Amygdala (tissue), 56 donors: ENCODE measurements at places on chromosomes 16 and 17.

GRCh38 chr17:58741121-58741625 lies 14.5 kb upstream of the PPM1E start:
- no peak for DNase-seq

GRCh38 chr17:38915639-38915995 lies 9.8 kb upstream of the LASP1NB start:
- no peak for DNase-seq

DNA sequence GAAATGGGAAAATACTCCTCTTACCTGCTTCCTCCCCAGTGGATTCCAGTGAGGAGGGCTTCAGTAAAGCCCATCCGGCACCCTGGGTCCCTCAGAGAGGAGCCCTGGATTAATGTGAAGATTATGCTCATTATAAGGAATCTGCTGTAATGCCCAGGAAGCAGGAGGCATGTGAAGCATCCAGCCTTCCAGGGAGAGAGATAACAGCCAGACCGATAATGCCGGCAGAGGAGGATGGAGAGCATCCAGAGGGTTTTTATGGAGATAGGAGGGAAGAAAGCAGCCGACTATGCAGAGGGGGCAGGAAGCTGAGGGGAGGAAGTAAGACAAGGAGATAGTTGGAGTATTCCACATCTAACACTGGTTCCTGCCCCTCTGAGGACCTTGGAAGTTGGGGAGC lies 53.7 kb upstream of the TMEM132E start:
- no peak for DNase-seq

GRCh38 chr16:3819746-3820724 lies 60.5 kb downstream of the CREBBP start:
- DNase-seq: no peak

DNA sequence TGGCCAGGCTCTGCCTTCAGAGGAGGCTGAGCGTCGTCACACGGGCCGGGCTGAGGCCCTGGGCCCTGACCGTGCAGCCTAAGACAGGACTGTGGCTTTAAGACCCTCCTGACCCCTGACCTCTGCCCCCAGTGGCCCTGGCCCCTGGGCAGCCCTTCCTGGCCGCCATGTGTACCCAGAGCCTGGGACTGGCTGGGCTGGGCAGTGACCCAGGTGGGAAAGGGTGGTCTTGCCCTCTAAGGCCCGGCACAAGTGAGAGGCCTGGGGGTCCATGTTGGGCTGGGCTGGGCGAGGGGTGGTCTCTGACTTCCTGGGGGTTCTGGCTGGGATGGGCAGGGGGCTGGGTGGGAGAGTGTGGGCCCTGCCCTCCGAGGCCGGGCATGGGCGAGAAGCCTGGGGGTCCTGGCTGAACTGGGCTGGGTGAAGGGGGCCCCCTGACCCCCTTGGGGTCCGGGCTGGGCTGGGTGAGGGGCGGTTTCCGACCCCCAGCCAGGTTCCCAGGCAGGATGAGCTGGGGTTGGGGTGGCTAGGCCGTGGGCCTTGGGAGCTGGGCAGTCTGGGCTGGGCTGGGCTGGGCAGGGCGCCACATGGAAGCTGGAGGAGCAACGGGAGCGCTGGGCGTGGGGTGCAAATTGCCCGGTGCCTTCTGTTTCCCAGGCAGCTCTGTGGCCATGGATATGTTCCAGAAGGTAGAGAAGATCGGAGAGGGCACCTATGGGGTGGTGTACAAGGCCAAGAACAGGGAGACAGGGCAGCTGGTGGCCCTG lies at the start of gene CDK3:
Gene CDK3 (plus strand): TSS at position 101 of the 767 bp plus-strand sequence. CDS start 571 bp downstream, at position 672.
- no peak for DNase-seq

DNA sequence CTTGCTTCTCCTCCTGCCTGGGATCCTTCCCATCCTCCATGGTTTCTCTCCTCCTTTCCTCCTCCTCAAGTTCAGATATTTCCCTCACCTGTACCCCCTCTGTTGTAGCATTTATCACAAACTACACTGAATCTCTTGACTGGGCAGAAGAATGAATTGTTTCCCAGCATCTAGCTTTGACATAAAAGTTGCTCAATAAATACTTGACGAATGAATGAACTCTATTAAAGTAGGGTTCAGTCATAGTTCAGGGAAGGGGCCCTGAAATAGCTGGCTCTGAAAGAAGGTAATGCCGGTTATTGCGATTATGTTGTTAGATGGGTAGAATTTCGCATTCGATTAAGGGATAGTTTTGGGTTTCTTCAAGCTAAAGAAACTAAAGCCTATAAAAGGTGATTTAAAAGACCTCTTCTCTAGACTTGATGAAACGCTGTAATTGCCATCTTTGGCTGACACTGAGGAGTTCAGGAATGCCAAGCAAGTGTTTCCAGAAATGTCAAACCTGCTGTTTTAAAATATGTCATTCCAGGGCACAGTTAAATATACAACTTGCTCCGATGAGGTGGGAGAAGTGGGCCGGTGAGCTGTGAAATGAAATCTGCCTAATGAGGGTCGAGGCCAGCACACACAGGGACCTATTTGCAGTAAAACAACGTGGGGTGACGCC lies 1.0 kb upstream of the CPD start:
- no peak for DNase-seq

- no peak for DNase-seq
These were observed 33.6 kb upstream of the ANKFY1 start for GRCh38 chr17:4297351-4297750.

GRCh38 chr16:57887711-57888110 lies 83.2 kb downstream of the CNGB1 start:
- no peak for DNase-seq

- DNase-seq: no peak
These were observed 1.9 kb upstream of the PRRT2 start for GRCh38 chr16:29809850-29810698.

- no peak for DNase-seq
These were observed 23.5 kb downstream of the GRIN2C start for GRCh38 chr17:74836191-74836590.

- no peak for DNase-seq
These were observed 47.9 kb downstream of the LYRM1 start for GRCh38 chr16:20948444-20948843.

DNA sequence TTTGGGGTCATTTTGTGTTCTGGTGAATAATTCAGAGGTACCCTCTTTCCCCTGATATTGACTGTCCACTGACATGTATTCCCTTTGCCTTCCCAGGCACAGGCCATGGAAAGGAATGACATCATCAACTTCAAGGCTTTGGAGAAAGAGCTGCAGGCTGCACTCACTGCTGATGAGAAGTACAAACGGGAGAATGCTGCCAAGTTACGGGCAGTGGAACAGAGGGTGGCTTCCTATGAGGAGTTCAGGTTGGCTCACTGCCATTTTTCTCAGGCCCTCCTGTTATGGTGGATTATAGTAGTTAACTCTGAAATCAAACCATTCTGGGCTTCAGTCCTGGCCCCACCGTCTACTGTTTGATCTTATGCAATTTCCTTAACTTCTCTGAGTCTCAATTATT lies 1.6 kb upstream of the EFTUD2 start:
- no peak for DNase-seq

- no peak for DNase-seq
These were observed 467.5 kb upstream of the C16orf82 start for GRCh38 chr16:26598998-26599784.

DNA sequence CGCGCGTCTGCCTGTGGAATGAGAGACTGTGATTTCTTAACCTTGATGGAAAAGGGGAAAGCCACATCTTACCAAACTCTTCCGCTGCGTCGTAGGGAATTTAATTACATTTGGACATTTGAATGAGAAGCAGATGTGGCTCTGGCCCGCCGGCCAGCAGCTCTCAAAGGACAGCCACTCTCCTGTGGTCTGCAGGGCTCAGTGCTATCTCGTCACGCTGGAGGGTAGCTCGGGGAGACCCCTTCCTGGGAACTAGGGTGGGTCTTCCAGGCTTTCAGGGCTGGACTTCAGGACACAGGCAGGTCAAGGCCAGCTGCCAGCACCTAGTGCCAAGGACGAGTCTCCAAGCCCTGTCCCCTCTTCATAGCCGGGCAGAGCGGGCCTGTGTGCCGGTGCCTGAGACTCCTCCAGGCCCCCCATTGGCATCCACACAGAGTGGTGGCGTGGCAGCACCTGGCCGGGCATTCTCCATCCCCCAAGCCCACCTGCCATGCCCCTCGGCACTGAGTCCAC lies 15.9 kb upstream of the TBX2 start:
- DNase-seq: no peak

DNA sequence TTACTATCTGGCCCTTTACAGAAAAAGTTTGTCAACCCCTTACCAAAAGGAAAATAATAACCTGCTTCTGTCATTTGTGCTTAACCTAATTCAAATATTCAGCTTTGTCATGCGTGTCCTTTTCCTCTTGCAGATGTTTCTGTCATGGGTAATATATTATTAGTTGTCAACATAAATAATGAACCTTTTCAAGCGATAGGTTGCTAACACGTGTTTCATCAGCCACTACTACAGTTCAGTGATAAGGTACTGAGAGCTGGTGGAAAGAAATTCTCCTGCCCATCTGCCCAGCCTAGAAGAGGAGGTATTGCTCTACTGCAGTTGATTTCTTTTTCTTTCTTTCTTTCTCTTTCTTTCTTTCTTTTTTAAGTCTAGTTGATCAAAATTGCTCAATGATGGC lies 12.0 kb upstream of the SRSF1 start:
- DNase-seq: no peak

- DNase-seq: peak; percentile 14
These were observed 1.4 kb downstream of the PRAC2 start for GRCh38 chr17:48724251-48725003.

DNA sequence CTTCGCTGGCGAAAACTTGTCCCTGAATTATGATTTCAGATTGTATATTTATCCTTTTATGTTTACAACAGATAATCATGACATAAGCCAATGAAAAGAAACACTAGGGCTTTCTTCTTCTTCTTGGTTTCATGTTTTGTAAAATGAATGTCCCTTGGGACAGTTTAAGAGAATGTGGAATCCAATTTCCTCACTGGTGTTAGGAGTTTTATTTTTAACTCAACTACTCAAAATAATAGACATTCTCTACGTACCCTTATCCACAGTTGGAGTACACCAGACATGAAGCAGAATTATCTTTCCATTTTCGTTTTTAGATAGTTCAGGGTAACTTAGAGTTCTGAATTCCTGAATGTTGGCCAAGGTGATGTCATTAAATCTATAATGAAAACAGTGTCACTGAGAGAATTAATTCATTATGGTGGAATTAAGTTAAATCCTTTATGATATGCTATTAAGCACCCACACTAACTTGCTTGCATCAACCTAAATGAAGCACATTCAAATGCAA lies 43.4 kb downstream of the IRX6 start:
- DNase-seq: no peak

DNA sequence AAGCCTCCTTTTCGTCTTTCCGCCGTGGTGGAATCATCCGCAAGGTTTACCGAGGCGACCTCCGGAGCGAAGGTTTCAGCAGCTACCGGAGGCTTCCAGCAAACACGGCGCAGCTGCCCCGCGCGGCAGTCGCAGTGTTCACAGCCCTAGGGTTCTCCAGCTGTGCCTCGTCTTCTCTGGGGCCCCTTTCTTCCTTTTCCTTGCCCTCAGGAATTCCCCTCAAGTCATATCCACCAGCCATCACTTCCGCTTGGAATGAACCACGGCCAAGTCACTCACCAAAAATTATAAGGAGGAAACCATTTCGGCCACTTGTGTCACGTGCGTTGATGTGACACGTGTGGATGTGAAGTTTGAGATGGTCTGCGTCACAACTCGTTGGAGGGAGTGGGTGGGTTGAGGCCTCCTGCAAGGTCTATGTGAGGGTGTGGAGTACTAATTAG lies 636 bp upstream of the ERN1 start:
- DNase-seq: no peak

DNA sequence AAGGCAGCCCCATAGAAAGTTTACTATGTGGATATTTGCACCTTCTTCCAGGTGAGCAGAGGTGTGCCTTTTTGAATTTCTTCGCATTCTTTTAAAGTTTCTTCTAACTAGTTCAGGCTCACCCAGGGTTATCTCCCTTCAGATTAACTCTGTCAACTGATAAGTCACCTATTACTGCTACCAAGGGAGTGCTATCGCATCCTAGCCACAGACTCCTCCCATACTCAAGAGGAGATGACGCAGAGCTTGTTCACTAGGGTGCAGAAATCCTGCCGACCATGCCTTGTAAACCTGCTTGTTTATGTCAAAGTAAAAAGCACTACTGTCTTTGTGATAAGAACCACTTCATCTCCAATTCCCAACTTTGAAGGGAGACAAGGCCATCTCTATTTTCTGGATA lies 390.1 kb downstream of the RBFOX1 start:
- no peak for DNase-seq

- peak; percentile 22 for DNase-seq
These were observed 4.9 kb upstream of the ASGR1 start for GRCh38 chr17:7184091-7184488.

GRCh38 chr17:8072341-8072728 lies 15.2 kb downstream of the ALOX12B start:
- DNase-seq: no peak

DNA sequence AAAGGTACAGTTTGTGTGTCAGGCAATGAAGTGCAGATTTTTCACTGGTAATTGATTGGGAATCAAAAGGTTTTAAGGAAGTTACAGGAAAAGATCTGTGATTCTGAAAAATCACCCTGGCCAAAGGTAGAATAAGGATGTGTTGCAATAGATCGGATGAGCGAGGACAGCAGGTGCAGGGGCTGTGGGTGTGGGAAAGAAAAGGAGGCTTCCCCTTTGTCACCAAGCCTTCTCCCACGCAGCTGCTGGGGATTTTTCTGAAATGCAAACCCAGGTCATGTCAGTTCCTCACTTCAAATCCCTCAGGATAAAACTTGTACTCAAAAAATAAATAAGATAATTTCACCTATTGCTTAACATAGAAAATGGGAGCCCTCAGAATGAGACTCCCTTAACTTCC lies 47.9 kb upstream of the ARHGAP17 start:
- no peak for DNase-seq

GRCh38 chr17:34011599-34011998 lies 243.5 kb upstream of the CCL2 start:
- no peak for DNase-seq

- no peak for DNase-seq
These were observed 8.2 kb upstream of the SEC14L1 start for GRCh38 chr17:77132411-77133086.

GRCh38 chr17:77869665-77870132 lies 88.8 kb upstream of the TNRC6C start:
- no peak for DNase-seq

DNA sequence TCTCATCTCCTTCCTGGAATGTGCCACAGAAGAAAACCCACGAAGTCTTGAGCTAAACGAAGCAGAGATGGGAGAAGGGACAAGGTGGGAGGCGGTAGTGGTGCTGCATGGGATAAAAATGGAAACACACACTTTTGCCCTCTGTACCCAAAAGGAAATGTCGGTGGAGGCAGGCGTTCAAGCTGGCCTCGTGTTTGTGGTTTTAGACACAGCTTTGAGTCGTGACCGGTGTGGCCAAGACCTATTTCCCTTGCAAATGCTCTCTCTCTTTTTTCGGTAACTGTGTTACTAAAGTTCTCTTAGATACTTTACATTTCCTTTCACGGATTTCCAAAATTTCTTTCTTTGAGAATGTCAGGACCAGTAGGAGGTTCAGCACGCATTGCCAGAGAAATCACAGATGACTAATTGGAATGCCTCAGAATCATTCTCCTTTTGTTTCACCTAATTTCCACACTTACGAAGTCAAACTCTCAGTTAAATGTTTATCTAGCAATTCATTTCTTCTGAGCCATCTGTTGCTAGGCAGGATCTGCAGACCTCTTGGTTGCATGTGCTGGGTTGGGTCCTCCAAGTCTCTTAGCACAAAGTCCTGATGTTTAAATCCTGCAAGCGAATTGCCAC lies 412.3 kb downstream of the MAF start:
- DNase-seq: no peak
